ENCODE measurements at places on chromosomes 5 and 9.

GRCh38 chr9:126932871-126933321 is 18.3 kb downstream of the RALGPS1 start:
- no peak for DNase-seq

DNA sequence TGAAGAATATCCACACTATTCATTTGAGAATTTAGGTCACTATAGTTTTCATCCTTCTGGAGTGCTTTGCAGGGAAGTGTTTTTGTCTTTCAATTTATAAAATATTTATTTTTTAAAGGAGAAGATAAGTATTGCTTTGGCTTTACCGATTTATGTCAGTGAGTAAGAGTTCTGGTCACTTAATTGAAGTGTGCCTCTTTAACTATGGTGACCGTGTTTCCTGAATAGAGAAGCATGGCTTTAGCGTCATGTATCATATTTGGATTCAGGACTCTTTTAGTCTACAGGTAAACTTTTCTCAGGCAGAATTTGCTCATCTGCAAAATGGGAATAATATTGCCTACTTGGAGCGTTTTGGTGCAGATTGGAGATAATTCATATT is 902 bp downstream of the BDP1 start:
- no peak for DNase-seq

DNA sequence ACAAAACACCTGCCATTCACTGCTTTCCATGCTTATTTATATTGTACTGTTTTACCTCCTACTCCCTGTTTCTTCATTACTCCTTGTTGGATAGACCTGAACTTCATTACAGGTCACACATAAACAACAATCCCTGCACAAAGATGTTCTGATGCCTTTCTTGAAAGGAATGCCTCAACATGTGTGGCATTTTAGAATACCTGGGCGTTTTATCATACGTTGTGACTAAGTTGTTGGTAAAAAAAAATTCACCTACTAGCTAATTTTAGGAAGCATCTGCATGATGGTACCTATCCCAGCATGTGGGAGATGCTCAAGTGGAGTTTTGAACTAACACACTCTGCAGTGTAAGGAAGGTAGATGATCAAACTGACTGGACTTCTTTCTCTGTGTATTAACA is 604.1 kb downstream of the TAF11L14 start:
- no peak for DNase-seq

- no peak for DNase-seq
These were observed 105.1 kb downstream of the MED10 start for GRCh38 chr5:6273090-6273735.

DNA sequence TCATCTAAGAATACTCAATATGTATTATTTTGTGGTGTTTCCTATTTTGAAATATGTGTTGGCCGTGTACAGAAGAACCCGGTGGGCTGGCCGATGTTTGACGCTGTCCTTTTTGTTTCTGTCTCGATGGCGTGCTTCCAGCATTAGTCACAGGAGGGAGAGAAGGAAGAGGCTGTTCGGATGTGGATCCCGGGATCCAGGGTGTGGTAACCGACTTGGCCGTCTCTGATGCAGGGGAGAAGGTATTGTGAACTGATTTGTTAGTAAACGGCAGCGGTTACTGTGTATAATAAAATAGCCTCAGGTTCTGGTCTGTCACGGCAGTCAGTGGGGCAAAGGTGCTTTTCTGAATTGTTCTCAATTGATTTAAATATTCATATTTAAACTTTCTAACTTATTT is 275.0 kb downstream of the ARHGEF28 start:
- DNase-seq, result no peak

DNA sequence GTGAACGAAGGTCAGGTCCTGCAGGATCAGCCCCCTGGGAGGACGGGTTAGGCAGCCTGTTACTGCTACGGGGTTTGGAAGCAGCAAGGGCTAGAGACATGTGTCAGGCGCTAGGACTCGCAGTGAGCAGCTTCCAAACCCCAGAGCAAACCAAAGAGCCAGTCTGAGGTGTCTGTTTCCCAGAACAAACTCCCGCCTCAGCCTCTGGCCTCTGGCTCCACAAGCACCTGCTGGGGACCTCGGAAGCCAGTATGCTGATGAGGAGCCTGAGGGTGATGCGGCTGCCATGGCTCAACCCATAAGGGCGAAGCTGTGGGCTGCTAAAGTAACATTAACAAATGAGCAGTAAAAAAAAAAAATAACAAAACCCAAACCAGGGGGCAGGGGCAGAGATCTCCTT is 35.0 kb downstream of the PRRT1B start:
- DNase-seq, result no peak

GRCh38 chr9:115016344-115016743 is 86.0 kb upstream of the TNFSF8 start:
- no peak for DNase-seq

GRCh38 chr9:137690930-137691645 is 72.3 kb downstream of the EHMT1 start:
- DNase-seq, result no peak

DNA sequence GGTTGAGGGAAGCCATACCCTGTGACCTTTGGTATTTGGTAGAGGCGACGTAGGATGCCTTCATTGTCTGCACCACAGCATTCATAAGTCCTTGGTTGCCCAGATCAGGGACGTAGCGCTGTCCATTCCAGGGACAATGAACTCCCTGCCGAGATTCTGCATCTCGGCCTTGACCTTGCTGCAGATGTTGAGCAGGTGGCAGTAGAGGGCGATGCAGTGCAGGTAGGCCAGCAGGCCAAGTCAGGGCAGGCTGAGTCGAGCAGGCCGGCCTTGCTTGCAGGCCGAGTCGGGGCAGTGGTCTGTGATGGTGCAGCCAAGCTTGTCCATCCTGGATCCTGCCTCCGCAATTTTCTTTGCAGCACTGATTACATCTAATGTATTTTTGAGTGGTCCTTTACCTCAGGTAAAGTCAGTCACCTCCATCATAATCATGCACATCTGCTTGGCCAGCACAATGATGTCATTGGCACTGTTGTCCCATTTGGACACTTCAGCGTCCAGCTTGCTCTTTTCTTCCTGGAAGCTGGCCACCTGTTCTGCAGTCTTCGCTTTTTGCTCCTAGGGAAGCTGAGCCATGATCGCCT is 93.4 kb upstream of the CCDC112 start:
- peak; percentile 42 for DNase-seq

DNA sequence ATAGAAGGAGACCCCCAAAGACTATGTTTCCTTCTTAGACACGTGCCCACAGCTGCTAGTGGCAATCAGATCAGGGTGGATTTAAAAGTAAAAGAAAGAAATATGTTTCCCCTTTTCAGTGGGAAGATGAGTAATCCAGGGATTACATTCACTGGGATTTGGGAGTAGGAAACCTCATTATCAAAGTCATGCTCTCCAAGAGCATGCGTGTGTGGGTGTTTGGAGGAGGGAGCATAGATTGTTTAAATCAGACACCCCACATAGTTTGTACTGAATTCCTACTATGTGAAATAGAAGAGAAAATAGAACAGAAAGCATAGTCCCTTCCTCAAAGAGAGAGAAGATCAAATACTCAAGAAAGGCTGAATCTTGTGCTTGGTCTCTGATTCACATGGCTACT is 65.5 kb upstream of the TBCA start:
- no peak for DNase-seq

DNA sequence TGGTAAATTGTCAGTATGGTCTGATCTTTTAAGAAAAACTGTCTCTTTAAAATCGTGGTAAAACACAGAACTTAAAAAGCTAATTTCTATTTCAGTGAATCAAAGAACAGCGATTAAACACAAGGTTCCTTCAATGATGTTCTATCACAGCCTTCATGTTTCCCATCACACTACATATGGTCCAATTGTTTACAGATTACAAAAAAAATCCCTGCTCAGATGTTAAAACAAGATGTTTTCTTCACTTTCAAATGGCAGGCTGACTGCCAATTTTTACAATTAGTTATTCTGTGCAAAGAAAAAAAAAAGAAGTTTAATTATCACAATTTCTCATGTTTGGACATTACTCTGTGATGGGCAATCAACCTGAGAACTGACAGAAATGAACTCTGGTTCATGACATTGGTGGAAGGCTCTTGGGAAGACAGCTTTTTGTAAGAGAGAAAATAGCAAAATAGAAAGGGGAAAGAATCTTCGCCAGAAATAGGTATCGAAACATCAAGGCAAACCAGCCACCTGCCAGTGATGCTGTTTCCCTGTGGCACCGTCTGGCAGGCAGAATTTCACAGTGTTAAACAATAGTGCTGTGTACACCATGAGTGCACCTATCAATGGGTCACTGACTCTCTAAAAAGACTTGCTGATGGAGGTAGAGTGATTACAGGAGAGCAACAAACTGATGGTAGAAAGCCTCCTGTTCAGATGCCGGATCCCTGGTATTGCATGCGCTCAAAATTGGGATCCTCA is 1020.0 kb upstream of the ARRDC3 start:
- no peak for DNase-seq

- peak; percentile 84 for DNase-seq
These were observed 5.1 kb downstream of the RGS14 start for GRCh38 chr5:177362610-177363507.

GRCh38 chr5:759781-760362 is 24.7 kb downstream of the ZDHHC11B start:
- DNase-seq, result no peak

DNA sequence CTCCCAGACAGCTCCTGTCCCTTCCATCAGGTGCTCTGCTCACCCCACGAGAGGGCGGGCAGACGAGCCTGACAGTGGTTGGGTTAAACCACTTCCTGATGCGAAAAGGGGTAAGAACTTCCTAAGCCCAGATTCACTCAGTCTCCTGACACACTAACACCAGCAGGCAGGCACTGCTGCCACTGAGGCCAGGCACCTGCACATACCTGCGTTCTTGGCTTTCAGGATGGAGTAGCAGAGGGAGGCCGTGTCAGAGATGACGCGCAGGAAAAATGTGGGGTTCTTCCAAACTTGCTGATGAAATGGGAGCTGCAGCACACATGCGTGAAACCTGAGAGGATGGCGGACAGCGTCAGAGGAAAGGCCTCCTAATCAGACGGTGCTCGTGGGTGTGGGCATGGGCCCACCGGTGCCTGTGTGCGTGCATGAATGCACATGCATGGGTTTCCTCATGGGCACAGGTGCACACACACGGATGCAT is 29.9 kb downstream of the SLC6A18 start:
- DNase-seq, result peak; percentile 67

DNA sequence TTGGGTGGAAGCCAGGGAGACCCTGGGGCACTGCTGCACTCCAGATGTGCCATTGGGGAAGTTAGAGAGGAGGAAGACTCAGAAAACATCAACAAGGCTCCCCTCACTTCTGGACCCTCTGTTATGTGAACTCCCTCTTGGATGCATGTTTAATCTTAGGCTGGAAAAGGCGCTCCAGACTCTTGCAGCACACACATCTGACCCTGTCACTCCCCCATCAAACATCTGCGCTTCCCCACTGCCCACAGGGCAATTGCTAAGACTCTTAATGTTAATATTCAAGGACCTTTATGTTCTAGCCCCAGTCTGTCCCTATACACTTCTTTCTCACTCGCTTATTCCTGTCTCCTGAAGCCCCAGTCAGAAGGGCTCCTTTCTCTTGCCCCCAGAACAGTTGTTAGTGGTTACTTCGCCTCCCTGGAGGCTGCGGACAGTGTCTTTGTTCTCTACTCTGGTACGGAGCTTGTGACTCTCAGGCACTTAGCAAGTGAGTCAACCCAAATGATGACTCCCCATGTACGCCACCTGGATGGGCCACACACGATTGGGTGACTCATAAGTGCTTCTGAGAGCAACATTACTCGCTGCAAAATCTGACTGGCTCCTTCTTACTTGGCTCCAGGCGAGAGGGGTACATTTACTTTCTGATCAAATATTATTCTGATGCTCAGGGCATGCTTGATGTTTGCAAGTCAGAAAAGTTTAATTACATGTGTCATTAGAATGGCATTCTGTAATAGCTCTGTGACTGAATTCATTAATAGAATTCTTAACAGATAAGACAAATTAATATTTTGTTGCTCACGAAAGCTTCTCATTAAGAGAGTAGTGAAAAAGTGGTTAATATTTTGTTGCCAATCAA is 193.6 kb downstream of the HSPA4 start:
- peak; percentile 80 for DNase-seq

GRCh38 chr5:81269751-81270393 is 31.5 kb upstream of the ZCCHC9 start:
- no peak for DNase-seq

GRCh38 chr5:132526290-132526973 is 16.9 kb downstream of the IL5 start:
- peak; percentile 60 for DNase-seq

GRCh38 chr5:35741126-35741716 is 115.5 kb upstream of the IL7R start:
- no peak for DNase-seq

- no peak for DNase-seq
These were observed 409.5 kb downstream of the ARHGEF28 start for GRCh38 chr5:74035521-74035937.

DNA sequence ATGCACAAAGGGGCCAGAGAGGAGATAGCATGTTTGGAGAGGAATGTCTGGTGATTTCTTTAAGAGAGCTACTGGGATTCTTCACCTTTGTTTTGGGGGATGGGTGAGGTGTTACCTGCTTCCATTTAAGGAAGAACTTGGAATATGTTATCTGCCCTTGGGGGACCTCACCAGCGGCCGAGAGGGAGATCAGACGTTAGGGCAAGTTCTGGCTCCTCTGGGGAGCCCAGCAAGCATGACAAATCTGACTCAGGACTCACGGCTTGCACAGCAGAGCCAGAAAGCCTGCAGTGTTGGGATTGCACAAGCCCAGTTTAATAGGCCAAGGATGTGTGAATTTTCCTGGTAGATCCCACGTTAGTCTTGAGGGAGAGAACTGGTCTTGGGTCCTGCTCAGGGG is 40.3 kb downstream of the SLC28A3 start:
- DNase-seq, result no peak

DNA sequence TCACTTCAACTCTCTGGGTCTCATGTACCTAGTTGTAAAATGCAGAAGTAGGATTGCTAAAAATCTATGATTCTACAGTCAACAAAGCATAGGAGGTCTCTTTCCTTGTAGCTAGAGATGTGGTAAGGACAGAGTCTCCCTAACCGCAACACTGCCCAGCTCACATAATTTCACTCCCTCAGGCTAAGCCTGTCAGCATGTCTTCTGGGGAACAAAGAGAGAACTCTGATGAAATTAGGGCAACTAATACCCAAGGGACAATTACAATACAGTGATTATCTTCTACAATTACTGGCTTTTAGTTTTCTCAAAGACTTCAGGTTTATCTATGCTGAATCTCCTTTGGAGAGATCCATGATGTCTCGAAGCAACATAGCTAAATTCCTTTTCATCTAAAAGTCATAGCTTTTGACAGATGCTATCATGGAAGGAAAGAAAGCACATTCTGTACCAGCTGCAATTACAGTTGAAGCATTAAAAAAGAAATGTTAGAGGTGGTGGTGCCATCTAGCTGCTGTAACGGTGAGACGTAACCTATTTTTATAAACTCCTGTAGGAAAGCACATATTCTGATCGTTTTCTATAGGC is 141.1 kb upstream of the TARS1 start:
- no peak for DNase-seq

- no peak for DNase-seq
These were observed 4.6 kb downstream of the CSF1R start for GRCh38 chr5:150081541-150082283.
